ENCODE measurements at places on chromosomes 4 and X.

DNA sequence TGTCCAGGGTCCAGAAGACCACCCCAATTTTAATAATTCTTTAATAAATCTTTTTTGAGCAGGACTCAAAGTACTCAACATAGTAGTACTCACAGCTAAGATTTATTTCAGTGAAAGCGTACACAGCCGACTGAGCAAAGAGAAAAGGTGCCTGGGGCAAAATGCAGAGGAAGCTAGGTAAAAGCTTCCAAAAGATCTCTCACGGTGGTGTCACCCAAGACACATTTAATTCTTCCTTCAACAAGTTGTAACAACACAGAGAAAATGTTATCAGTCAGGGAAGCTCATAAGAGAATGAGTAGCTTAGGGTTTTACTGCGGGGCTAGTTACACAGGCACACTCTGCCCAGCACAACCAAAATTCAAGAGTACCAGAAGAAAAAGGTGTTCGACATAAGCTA is 201.1 kb downstream of the OPHN1 start:
- DNase-seq = no peak

DNA sequence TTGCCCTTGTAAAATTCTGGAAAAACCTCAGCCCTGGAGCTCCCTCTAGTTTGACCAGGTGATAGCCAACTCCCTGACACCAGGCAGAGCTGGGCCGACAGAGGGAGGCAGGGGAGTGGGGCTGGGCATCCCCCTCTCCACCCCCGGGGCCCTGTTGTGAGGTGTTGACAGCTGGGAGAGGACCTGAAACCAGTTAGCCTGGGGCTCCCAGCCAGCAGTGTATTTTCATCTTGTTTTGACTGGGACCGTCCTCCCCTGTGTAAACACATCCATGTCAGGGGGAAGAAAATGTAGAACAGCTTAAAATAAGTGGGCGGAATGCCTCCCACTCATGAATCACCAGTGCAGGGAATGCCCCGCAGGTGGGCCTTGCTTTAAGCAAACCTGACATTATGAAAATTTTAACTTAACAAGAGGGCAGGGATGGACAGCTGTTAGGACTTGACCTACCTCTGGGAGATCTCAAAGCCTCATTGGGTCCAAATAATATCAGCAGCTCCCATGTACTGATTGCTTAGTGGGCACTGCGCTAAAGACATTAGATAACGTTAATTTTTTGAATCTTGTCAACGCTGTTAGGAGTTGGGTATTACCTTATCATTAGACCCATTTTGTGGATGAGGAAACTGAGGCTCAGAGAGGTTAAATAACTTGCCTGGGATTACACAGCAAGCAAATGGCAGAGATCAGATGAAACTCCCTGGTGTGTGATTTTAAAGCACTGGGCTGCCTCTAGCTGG is 45.9 kb downstream of the TSC22D3 start:
- no peak for DNase-seq

- peak; percentile 56 for DNase-seq
Measured at GRCh38 chrX:13747836-13748235, 13.3 kb downstream of the OFD1 start.

- no peak for DNase-seq
Measured at GRCh38 chr4:77127837-77128621, 29.0 kb upstream of the CCNG2 start.

DNA sequence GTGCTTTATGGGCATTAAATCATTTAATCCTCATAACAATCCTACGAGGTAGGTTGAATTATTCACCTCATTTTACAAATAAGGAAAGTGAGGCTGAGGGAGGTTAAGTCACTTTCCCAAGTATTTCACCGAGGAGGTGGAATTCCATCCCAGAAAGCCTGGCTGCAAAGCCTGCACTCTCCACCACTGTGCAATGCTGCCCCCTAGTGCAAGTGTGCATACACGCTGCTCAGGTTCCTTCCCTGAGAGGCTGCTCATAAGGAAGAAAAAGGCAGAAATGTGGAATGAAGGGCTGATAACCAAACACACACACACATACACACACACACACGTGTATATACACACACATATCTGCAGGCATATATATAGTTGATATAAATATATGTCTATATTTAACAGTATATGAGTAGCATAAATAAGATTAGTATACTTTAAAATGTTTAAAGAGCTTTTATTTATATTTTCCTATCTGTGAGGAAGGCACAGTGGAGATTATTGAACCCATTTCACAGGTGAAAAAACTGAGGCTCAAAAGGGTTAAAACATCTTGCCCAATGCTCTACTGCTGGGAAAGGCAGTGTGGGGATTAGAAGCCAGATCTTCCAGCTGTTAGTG is 714.5 kb upstream of the TENM3 start:
- DNase-seq = peak; percentile 2

DNA sequence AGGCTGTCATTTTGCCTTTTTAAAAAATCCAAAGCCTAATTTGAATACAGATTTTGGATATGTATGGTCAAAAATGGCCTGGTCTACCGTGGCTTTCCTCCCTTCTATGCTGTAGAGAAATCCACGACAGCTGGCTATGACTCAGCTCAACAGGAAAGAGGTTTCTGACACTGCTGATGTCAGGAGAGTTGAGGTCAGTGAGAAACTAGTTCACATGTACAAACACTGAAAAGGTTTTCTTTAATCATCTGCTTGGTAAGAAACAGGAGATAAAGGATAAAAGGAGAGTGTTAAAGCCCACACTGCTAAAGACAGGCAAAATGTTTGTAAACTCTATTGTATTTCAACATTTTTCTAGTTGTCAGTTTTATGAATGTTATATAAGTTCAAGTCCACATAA is 113.9 kb downstream of the NYX start:
- DNase-seq = peak; percentile 49

DNA sequence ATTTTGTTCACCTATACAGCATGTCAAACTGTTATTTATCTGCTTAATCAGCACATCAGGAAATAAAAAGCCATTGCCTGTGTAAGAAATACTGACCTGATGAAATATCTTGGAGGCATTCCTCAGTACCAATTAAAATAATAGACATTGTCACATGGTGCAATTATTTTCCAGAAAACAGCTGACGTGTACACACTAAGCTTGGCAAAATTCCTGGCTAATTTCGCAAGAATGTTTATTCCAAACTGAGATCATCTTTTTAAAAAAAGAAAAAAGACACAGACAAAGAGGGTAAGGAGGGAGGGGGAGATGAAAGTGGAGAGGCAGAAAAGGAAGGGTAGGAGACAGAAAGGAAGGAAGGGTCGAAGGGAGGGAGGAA is 61.9 kb upstream of the NFKB1 start:
- peak; percentile 74 for DNase-seq

DNA sequence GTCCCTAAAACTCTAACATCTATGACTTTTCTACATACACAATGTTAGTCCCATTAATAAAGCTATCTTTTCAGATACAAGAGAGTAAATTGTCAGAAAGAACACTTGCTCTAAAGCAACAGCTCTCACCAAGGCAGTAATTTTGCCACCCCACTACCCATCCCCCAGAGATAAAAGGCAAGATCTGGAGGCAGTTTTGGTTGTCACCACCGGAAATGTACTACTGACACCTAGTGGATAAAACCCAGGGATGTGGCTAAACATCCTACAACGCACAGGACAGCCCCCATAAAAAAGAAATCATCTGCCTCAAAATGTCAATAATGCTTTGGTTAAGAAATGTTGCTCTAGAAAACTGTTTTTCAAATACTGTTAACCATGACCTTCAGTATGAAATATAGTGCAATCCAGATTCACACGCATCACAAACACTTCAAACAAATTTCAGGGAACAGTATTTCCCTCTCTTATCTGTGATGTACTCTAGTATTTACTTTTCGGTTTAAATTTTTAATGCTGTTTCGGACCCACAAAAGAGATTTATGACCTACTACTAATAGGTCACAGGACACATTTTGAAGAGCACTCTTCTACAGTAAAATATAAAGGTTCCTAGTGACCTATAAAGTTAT is 5.1 kb downstream of the FBXL5 start:
- peak; percentile 33 for DNase-seq

DNA sequence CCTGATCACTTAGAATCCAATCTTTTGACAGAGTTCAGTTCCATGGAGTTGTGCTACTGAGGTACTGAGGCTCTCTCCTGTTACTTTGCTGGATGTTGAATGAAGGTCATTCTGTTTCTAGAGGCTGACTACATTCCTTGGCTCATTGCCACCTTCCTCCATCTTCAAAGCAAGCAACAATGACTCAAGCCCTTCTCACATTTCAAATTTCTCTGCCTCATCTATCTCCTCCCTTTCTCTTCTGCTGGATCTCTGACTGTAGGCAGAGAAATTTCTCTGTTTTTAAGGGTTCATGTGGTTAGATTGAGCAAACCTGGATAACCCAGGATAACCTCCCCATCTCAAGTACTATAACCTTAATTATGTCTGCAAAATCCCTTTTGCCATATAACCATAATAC is 775.4 kb downstream of the STPG2 start:
- DNase-seq = peak; percentile 47

Data from A549 (cell line).